ENCODE measurements at places on chromosomes 2 and 18.

DNA sequence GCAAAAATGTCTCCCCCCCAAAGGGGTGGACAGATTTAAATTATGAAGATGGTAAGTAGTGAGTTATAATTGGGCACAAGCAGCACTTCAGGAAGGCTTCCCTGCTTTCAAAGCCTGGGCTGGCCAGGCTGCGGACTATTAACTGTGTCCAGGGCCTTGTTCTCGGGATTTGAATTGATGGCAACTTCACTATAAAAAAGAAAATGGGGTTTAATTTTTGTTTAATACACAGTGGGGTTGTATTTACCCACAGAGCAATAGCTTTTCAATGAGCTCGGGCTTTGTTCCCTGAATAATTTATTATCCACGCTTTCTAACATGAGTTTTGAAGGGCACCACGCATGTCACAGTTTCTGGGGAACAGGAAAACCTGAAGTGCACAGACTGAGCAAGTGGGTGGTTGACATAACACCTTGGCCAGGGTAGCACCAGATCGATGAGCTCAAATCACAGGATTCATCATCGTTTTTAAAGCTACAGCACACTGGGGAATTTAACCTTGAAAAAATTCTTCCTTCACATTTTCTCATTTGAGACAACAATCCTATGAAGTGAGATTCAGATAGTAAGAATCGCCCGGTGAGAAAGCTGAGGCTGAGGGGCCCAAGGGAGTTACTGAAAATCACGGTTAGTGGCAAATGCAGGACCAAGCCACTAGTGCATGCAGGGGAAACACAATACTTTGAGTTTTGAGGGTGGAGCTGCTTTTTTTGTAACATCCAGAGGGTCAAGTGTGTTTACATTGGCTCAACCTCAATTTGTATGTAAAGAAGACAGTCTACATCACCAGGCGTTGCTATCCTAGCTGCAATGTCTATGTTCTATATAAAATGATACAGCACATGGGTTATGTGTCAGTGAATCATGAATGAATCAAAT is 28.9 kb upstream of the LMAN1 start:
- peak; percentile 89 for DNase-seq

DNA sequence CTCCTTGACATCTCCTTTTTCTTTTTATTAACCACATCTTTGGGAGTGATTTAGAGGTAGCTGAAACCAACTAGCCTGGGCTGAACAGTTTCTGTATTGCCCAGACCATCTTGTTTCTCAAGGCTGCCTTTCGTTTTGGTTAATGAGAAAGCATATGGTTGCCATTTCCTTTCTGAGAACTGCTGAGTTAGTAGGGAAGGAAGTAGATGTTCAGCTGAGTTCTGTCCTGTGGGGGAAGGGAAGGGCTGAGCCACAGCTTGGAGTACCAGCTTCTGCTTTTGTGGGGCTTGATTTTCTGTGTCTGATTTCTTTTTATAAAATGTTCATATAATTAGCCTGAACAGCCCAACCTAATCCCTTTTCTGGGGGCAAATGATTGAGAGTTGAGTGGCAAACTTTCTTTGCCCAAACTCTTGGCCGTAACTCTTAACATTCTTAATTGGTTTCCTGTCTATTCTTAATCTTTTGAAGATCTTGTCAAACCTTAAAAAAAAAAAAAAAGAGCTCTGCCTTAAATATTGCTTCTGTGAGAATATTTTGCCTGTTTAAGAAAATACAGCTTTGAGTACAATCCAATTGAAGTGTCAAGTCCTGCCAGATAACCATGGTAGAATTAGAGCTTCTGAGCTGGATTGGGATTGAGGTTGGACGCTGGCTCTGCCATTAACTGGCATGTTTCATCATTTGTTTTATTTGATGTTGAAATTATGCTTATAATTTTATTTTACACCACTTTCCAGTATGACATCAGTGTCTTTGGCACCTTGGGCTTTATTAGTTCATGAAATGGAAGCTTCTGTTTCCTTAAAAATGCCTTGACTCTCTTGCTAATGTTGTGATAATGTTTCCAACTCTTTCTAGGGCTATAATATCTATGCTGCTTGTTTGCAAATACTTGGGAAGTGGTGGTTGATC is 1.9 kb upstream of the NABP1 start:
- no peak for DNase-seq

GRCh38 chr2:235533616-235534385 is 40.0 kb downstream of the AGAP1 start:
- no peak for DNase-seq

DNA sequence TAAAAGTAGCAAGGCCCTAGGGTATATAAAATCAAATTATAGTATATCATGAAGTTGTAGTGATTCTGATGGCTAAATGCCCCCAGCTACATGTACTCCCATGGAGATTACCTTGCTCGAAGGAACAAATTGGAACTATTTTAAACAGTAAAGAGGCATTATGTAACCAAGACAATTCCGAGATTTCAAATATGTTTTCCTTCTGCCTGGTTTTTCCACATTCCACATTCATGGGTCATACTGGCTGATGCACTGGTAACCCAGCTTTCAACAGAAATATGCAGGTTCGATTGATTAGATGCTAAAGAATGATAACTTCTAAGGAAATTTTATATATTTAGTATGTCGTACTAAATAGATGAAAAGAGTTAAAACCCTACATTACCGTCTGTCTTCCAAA is 62.3 kb upstream of the MGAT4A start:
- no peak for DNase-seq

- DNase-seq, result no peak
These were observed 27.4 kb upstream of the C2orf69 start for GRCh38 chr2:199883474-199884212.

DNA sequence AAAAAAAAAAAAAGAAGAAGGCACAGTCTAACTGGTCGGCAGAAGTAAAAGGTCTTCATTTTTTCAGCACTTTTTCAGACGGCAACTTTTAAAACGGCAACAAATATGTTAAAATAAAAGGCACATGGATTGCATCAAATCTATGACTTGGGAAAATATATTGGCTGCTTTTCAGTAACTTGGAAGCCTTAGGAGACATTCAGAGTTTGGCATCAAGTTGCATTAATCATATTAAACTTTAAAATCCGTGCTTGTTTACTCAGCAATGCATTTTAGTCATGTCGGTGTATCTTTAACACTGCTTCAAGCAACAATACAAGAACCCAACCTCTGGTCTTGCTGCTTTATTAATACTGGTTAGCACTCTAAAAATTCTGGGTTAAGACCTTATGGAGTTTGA is 111.1 kb downstream of the MEP1B start:
- no peak for DNase-seq

DNA sequence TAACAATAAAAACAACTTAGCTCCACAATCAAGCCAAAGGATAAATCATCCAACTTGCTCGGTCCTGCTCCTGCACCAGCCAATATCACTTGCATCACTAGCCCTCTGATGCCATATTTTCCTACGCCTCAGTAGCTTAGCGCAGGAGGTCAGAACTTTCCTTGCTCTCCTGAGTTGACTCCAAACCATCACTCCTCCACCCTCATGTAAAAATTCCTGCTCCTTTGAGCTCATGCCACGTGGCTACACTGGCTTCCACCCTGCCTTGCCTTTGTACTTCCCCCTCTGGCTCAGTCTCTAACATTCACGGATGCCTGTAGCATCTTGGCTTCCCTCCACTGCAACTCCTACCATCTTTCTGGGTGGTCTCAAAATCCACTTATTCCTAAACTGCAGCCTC is 25.2 kb downstream of the AAK1 start:
- no peak for DNase-seq

DNA sequence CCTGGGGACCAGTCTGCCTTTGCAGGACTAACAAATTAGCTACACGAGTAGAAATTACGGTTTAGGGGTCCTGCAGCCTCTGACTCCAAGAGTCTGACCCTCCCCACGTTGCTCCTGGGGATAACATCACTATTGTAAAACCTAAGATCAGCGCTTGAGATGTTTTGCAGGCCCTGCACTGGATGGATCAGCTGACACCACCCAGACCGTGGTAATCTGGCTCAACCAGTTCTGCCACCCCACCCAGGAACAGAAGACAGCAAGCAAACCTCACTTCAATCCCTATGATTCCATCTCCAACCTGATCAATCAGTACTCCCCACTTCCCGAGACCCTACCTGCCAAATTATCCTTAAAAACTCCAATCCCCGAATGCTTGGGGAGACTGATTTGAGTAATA is 31.7 kb downstream of the NGEF start:
- DNase-seq, result peak; percentile 28

- DNase-seq, result no peak
These were observed 24.8 kb upstream of the EFEMP1 start for GRCh38 chr2:55948176-55948923.

DNA sequence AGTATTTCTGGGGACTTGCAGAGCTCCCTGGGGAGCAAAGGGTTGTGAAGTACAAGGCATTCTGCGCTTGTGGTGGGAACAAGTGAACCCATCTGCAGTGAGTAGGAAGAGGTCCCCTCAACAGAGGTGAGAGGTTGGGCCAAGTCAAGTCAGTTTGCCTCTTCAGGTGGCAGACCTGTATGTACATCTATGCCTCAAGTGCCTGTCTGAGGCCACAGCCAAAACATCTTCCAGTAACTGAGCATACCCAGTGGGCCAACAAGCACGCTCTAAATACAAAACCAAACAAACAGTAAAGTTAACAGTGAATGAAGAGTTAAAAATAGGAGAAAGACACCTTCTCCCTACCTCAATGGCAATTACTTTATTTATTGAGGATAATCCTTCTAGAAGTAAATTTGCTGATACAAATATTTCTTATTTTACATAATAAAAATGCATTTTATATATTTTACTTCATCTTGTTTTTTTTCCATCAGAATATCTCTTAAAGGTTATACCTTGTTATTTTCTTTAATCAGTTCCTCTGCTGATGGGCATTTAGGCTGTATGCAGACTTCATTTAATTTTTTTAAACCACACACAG is 2.5 kb downstream of the GYPC start:
- DNase-seq, result peak; percentile 30

- no peak for DNase-seq
These were observed 21.4 kb upstream of the FAM228A start for GRCh38 chr2:24153478-24153877.

- no peak for DNase-seq
These were observed 205.6 kb downstream of the TMEM182 start for GRCh38 chr2:102967451-102967850.

DNA sequence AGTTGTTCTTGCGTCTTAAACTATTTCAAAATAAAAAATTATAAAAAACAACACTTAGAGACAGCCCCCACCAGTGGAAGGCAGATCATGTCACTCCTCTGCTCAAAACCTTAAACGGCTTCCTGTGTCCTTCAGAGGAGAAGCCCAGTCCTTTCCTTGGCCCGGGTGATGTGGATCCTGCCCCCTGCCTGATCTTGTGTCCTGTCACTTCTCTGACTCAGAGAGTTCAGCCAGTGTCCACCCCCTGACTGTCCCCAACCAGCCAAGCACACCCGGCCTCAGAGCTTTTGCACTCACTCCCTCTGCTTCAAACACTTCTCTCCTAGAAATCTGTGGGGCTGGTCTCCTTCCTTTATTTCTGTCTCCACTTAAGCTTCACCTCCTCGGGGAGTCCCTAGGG is 35.4 kb downstream of the TOGARAM2 start:
- DNase-seq, result no peak

DNA sequence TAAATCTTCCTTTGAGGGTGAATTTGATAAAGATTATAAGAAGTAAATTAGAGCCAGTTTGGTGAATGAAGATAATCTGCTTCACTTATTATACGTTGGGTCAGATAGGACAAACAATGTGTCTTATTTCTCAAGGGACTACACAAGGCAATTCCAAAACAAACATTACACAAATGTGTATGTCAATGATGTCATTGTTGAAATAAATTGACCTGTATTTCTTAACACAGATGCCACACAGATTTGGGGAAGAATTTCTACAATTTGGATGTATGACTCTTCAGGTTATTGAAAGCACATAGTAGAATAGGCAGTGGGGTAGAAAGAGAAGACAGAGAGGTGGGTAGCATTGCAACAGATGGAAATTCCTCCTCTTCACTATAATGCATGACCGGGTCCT is 6.9 kb upstream of the CRIM1 start:
- DNase-seq, result no peak

GRCh38 chr2:150520887-150521664 is 33.6 kb upstream of the RND3 start:
- DNase-seq, result no peak

DNA sequence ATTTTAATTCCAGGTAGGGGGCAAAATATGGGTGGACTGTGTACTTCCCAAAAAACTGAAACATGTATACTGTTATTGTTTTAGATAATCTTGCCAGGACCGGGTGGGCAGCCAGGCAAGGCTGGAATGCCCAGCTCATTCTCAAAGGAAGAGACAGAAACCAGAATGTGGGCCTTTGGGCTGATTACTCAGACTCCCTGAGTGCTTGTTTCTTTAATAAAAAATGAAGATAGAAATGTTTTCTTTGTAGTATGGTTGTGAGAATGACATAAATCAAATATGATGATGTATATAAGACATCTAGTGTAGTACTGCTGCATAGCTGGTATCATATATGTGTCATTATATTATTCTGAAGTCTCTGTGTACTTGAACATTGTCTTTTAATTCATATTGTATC is 231.6 kb upstream of the NT5C1B start:
- no peak for DNase-seq

- DNase-seq, result no peak
These were observed 59.8 kb downstream of the ANO7 start for GRCh38 chr2:241248289-241248688.

GRCh38 chr2:132009874-132010521 is 151.8 kb downstream of the ANKRD30BL start:
- DNase-seq, result peak; percentile 22

DNA sequence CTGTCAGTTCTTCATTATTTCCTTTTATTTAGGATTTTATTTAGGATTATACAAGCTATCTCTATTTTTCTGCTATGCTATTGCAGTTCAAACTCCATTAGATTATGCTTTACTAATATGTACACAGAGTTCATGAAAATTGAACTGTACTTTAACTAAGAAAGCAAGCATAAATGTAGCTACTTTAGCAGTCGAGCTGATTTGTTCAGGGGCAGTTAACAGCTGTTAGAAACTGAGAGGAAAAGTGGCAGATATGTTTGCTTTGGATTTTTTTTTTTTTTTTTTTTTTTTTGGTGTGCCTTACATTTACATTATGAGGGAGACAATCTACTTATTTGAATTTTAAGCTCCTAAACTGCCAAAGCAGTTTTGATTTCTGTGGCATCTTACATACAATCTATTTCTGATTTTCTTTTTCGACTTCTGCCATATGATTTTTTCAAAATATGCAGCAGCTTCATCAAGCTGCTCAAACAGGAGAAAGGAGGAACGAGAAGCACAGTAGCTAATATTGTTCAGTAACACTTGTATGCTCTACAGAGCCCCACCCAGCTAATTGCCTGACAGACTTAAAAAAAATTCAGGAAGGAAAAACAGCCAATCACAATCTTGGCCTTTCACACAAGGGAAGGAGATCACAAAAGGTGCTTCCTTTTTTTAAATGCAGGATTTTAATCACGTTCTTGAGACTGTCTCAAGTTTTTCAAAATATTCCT is 233.4 kb upstream of the SIX3 start:
- peak; percentile 63 for DNase-seq

- DNase-seq, result no peak
These were observed 251.4 kb downstream of the SLC8A1 start for GRCh38 chr2:40200366-40200915.

DNA sequence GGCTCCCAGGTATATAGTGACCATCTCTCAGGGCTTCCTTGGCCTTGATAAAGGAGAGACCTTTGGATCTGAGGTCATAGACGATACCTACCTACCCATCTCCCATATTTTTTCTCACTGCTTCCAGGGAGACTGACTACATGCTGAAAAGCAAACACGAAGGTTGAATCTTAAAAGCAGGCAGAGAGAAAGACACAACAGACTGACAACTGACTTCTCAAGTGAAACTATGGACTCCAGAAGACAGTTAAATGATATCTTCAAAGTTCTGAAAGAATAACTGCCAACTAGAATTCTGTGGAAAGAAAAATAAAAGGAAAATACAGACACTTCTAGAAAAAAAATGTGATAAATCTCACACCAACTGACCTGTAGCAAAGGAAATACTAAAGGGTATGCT is 76.5 kb upstream of the HAAO start:
- no peak for DNase-seq
